ENCODE measurements at places on chromosomes 2 and 18.

DNA sequence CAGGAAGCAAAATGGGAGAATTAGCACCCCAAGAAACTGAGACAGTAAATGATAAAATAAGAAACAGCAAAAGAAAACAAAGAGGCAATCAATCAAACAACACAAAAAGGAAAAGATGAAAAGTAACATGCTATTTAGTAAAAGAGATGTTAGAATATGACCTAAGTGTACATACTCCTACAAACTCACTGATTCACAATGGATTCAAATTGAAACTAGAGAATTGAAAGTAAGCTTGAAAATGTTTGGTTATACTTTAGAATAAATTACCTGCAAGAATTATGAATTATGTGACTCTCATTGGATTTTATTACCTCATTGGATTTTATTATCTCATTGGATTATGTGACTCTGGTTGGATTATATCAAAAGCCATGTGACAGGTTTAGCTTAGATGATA, 22.8 kb upstream of the CCNYL1 start:
- no peak for DNase-seq

DNA sequence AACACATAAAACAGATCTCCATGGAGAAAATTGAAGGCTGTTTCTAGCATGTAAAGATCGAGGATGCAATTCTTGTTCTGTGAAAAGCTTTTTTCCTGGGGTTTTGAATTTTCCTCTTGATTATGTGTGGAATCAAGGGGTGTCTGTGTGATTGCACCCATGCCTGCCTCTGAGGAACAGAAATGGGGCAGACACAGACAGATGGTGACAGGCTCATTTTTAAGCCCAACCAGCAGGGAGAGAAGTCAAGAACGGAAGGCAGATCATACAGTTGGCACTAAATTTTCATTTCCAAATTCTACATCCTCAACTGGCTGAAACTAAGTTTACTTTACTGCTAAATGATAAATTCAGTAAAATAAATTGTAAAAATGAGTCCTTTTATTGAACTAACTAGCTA, 1037.7 kb upstream of the KLHL29 start:
- DNase-seq, result no peak

DNA sequence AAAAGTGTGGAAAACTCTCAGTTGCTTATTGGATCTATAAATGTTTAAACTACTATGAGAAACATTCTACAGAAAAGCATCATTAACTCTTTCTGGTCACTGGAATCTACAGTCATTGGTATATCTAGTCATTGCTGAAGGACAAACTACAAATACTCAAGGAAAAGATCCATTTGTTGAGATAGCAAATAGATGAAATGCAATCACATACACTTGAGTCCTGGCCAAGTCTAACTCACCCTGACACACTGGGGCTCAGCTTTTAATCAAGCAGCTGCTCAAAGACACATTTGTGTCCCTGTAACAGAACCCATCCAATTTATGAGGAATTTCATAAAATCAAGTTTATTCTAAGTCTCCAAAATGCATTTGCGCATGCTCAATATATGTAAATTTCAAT, 68.7 kb downstream of the CDH2 start:
- DNase-seq, result no peak

GRCh38 chr2:9663008-9663879, 32.4 kb upstream of the YWHAQ start:
- no peak for DNase-seq

DNA sequence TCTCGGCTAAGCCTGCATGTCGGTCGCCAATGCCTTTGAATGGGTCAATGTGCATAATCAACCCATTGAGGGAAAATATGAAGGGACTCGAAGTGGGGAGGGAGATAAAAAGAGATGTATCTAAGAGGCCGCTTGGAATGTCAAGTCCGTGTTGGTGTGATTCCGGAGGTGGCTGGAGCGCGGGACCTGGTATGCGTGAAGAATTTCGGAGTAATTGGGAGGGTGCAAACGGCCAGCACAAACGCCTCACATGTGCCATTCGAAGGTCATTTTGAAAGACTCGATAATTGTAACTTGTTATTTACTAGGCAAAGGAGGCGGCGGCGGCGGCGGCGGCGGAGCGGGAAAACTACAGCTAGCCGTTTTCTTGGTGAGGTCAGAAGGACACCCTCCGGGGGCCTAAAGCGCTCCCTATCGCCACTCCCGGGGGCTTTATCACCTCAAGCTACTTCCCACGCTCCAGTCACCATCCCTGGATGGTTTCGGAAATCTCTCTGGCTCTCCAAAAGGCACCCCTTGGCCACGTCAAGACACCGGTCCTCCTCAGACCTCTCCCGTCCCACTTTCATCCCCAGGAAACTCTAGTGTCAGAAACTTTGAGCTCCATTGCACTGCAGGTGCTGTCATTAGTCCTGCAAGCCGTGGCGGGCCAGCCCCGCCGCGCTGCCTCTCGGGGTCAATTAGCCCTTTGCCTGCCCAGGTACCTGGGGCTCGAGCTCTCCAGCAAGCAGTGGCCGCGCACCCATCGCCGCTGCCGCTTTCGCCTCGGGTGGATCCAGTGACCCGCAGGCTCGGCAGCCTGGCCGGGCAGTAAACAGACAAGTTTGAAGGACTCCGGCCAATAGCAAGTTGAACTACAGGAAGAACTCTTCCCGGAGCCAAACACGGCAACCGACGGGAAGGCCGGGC, 1.5 kb downstream of the ERBB4 start:
- DNase-seq, result no peak

- DNase-seq, result no peak
Observed at GRCh38 chr2:4258563-4258962, 555.2 kb downstream of the DCDC2C start.

DNA sequence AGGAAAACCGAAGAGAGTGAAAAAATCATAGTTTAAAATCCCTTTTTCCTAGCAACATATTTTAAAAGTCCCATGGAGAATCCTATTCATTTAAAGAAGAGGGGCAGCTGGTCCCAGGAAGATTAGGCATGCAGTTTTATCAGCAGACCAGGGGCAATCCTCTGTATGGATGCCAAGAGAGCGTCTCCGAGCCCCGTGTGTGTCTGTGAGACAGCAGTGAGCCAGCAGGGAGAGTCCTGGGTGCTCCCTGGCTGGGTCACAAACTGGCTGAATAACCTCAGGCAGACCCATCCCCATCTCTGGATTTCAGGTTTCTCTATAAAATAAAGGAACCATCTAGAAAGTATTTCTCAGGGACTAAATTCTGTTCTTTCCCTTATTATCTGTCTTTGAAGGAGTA, 128.2 kb upstream of the RIOK3 start:
- DNase-seq, result no peak

GRCh38 chr2:232687382-232688160, 9.6 kb upstream of the GIGYF2 start:
- no peak for DNase-seq

DNA sequence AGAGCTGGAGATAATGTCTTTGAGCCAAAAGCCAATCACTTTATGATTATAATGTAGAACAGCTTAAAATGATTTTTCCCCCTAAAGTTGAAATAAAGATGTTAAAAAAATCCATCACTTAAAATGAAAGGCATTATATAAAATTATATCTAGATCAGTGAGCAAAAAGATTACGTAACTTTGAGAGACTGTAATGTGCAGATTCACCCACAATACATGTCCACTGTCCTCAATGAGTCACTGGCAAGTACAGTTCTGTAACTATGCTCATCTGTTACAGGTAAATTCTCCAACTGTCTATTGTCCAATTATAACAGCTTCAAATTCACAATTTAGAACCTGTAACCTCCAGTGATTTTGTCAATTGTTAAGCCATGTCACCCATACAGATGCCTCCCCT, 19.0 kb downstream of the FAM161A start:
- DNase-seq, result no peak

GRCh38 chr2:225056330-225057073, 14.2 kb upstream of the DOCK10 start:
- DNase-seq, result no peak

DNA sequence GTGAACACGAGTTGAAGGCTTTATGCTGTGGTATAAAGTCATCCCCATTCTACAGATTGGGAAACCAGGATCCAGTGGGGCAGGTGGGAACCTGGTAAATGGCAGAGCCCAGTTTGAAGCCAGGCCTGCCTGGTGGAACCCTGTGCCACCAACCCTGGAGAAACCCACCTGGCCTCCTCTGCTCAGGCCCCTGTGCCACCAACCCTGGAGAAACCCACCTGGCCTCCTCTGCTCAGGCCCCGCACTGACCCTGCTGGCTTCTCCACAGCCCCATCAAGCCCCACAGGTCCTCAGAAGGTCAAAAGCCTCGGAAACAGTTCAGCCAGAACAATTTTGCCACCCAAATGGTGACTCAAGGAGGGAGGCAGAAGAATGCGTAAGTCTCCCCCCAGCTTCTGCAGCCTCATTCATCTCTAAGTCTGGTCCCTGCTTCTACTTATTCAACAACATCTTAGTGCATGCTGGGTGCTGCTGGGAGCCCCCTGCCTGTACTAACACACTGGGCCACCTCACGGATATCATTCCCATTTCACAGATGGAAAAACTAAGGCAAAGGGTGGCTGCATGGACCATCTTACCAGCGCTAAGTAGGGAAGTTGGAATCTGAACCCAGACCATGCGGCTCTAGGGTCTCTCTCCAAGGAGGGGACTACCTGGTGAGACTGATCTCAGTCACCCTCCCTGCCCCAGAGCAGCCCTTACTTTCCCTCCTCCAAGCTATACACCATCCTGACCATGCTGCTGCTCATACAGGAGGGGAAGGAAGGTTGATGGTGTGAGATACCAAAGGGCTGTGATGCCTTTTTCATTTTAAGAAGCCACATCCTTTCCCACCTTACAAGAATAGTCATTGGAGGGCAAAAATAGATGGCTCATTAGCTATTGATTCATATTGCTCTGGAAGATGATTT, 93.7 kb upstream of the ID2 start:
- no peak for DNase-seq

DNA sequence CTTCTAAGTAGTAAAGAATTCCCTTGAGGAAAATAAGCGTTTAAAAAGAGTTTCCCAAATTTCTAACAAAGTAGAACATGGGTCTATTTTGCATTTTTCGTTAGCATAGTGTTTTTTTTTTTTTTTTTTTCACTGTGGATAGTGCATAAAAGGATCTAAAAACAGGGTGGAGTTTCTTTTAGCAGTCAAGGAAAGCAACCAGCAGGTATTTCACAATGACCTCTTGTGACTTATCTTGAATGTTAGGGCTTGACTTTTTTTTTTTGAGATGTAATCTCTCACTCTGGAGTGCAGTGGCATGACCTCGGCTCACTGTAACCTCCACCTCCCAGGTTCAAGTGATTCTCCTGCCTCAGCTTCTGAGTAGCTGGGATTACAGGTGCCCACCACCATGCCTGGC, 14.9 kb upstream of the DGKD start:
- no peak for DNase-seq

DNA sequence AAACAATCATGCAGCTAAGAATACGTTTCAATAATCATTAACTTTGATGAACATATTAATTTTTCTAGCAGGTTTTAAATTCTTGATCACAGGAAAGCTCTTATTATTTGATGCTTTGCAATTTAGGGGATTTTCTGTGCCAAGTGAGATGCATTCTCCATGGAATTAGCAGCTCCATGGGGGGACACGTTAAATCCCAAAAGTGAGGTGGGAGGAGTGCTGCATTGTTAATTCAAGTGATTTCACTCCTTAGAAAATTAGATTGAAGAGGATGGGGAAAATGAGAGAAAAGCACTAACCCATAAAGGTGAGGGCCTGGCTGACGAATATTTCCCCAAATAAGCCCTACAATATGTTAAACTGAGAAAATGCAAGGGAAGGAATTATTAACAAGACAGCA, 69.2 kb downstream of the ACVR1C start:
- no peak for DNase-seq

GRCh38 chr18:63322908-63323634, 3.5 kb upstream of the BCL2 start:
- no peak for DNase-seq

DNA sequence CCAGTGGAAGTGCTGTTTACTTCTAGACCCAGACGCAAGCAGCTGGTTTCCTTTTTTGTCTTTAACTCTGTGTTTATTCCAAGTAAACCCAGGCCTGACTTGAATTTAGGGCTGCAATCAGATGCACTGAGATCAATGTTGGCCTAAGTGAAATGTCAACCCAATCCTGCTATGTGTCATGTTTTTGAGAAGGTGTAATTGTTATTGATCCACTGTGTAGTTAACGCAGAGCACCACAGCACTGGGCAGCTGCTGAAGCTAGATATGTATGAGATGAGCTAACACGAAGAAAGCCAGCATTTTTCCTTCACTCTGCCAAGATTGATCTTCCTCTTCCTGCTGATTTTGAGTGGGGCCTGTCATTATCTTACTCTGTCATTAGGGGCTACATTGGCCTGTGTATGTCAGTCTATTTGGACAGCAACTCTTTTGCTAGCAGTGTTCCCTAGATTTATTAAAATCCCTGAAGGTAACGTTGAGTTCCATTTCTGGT, 18.9 kb upstream of the DLX1 start:
- DNase-seq, result no peak

- no peak for DNase-seq
Observed at GRCh38 chr18:74718312-74718711, 120.6 kb downstream of the ZNF407 start.

GRCh38 chr2:187942876-187943275, 348.8 kb upstream of the GULP1 start:
- DNase-seq, result no peak
